ENCODE measurements at places on chromosomes 16 and 17.

- DNase-seq = peak; percentile 69
Observed at GRCh38 chr16:70250748-70251628, 752 bp downstream of the EXOSC6 start.

- no peak for DNase-seq
Observed at GRCh38 chr16:67245674-67246080, 1.6 kb downstream of the FHOD1 start.

- DNase-seq = no peak
Observed at GRCh38 chr16:70611224-70611598, 35.1 kb upstream of the IL34 start.

GRCh38 chr17:31067691-31068184 is 27.0 kb upstream of the NF1 start:
- DNase-seq = peak; percentile 84

GRCh38 chr17:39209317-39210092 is 9.4 kb downstream of the RPL19 start:
- DNase-seq = peak; percentile 56

GRCh38 chr16:81357711-81358260 is 43.0 kb downstream of the GAN start:
- DNase-seq = peak; percentile 4

DNA sequence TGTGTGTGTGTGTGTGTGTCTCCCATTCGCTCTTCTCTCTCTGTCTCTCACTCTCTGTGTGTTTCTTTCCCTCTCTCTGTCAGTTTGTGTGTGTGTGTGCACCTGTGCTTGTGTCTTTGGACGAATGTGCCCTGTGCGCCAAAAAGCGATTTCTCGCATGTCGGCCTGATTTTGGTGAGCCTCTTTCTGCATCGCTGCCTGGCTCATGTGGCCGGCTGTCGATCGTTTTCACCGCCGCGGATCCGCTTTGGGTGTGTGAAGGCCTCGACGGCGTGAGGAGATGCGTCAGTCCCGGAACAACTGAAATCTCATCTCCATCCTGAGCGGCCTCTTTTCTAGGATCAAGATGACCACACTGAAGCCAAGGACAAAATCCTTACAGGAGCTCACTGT is 609.0 kb downstream of the KCNJ18 start:
- DNase-seq = no peak

DNA sequence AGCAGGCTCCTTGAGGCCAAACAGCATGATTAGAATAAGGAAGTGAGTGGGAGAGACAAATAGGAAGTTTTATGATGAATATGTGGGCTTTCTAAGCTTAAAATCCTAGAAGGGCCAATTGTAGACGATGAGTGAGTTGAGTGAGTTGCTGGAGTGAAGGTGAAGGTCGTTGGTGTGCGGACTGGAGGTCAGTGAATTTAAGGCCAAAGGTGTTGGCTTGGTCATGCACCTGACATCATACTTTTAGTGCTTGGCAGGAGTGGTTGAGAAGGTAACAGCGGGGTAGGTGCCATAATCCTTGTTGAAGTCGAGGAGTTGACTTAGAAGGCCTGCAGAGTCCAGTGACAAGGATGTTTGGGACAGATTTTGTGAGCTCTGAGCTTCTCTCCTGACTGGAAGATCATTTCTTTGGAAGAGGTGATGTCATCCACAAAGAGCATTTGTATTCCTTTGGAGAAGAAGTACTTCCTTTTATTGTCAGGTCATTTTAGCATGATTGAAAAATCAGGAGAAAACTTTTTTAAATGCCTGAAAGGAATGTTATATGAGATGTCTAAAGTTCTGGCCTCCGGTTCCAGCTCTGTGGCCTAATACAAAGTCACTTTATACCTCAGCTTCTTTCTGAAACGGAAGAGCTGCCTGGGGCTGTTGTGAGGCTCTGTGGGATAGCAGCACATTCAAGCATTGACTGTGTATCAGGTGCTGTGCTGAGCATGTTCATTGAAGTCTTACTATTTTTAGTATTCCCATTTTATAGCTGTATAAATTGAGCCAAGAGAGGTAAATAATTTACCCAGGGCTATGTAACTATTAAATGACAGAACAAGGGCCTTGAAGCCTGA is 53.6 kb upstream of the TBX2 start:
- no peak for DNase-seq

- DNase-seq = no peak
Observed at GRCh38 chr16:9384141-9384540, 292.7 kb downstream of the HAPSTR1 start.

DNA sequence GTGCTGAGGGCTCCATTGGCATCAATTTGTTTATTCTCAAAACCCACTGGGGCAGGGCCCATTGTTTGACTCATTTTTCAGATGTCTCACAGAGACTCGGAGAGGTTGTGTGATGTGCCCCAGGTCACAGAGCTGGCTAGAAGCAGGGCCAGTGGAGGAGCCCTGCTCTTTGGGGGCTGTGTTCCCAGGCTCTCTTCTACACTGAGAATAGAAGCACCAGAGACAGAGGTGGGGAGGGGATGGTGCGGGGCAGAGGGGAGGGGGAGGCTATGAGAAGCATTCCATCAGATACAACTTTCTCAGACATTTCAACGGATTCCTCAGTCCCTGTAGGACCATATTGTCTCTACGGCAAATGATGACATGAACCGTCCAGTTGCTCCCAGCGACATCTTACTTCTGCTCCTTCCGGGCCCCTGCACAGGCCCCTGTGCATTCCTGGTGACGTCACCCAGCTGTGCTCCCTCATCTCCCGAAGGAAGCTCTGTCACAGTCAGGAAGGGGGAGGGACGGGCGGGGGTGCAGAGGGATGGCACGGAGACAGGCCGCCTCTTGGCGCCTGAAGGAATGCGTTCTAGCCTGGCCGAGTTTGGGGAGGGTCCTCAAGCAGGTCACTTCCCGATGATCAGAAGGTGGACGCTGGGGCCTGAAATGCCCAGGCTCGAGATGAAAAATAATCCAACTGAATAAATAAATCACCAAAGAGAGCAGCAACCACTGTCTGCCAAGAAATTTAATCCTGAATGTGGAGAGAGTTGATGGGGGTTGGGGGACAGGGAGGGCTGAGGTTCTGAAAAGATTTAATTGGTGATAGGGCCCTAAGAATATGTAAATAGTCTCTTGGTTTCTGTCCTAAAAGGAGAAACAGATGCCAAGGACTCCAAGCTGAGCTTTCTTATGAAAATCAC is 114.1 kb downstream of the NOG start:
- peak; percentile 41 for DNase-seq

GRCh38 chr16:4550591-4550990 is 5.5 kb upstream of the C16orf96 start:
- no peak for DNase-seq

- peak; percentile 15 for DNase-seq
Observed at GRCh38 chr17:28228109-28228840, 90.7 kb upstream of the TMEM97 start.

DNA sequence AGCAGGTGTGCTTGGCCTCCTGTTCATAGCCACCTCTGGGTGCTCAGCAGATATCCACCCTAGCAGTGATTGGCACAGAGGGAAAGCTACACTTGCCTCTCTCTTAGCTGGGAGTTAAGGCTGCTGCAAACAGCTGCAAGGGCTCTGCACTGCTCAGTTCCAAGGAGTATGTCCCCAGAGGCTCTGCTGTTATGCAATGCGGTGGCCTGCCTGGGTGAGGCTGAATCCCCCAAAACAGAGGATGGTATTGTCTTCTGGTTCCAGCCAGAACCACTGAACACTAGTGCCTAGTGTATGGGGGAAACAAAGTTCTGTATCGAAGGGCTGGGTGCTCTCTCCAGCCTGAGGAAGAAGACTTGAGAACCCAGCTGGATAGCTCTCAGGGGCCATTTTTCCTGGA is 16.8 kb downstream of the TMEM94 start:
- DNase-seq = no peak

- no peak for DNase-seq
Observed at GRCh38 chr17:45238155-45238774, 16.6 kb downstream of the FMNL1 start.

- DNase-seq = peak; percentile 55
Observed at GRCh38 chr16:73047536-73048291, at the start of gene ZFHX3. Gene ZFHX3 (minus strand): TSS chr16:73048128. CDS start chr16:72960145, 87,983 bp downstream.

GRCh38 chr16:87086156-87086555 is 231.0 kb downstream of the C16orf95 start:
- peak; percentile 69 for DNase-seq

DNA sequence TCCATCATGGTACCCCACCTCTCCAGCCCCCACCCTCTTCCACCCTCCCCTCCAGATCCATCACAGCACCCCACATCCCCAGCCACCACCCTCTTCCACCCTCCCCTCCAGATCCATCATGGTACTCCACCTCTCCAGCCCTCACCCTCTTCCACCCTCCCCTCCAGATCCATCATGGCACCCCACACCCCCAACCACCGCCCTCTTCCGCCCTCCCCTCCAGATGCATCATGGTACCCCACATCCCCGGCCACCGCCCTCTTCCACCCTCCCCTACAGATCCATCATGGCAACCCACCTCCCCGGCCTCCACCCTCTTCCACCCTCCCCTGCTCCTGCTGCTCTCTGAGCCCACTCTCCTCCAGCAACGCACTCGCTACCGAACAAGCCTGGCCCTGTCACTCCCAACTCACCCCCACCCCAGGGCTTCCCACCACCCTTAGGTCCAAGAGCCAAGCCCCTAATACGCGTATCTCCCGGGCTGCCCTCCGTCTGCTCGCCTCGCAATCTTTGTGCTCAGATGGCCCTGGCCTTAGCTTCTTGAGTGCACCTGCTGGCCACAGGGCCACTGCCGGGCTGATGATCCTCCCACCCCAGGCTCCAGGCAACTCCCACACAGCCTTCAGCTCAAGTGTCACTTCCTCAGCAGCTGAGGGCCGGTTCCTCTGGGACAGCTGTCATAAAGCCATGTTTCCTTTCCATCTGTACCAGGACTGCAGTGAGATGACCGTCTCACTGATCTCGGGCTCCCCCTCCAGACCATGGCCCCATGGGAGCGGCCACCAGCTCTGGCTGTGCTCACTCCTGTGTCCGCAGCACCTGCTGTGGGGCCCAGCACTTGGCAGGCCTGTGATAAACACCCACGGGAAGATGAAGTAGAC is 25.5 kb downstream of the KDM8 start:
- no peak for DNase-seq

GRCh38 chr16:2777903-2778629 is 986 bp upstream of the ELOB start:
- peak; percentile 26 for DNase-seq

GRCh38 chr17:32520104-32520701 is 33.4 kb downstream of the CDK5R1 start:
- DNase-seq = peak; percentile 55

DNA sequence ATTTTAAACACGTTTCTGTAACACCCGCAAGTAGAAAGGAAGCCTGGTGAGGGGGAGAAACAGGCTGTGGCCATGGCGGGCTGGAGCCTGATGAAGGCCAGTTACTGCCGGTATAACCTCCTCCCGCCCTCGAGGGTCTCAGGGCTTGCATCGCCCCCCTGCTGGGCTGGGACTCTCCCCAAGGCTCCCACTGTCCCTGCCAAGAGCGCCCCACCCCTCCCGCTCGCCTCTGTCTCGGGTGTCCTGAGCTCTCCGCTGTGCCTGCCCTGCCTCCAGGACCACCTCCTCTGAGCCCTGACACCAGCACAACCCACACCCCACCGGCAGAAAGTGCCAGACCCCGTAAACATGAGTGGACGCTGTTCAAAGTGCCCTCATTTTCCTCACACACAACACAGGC is 18.7 kb downstream of the TMEM204 start:
- DNase-seq = no peak

- no peak for DNase-seq
Observed at GRCh38 chr17:4600563-4600962, 16.2 kb downstream of the SMTNL2 start.

GRCh38 chr16:29852654-29853053 is 10.4 kb downstream of the CDIPT start:
- DNase-seq = peak; percentile 48

Data from iris pigment epithelial cell (primary cell).